ENCODE measurements at places on chromosomes 1 and 21.

GRCh38 chr1:201606096-201606495 is 67.2 kb downstream of the NAV1 start:
- no peak for DNase-seq

DNA sequence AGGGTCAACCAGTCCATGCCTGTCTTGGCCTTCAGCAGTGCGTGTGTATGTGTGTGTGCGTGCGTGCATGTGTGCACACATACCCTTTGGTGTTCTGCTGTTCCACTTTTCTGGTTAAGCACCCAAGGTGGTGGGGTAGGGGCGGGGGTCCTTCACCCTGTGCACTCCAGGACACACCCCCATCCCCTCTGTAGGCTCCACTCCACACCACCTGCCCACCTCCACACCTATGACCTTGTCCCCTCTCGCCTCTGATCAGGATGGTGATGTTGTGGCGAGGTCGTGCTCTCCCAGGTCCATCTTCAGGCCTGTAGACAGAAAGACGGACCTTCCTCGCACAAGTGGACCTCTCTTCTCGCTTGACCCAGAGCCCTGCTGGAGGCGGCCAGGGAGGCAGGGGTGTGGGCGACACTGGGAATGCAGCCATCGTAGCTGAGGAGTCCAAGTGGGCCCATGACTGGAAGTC is 44.6 kb downstream of the WDR4 start:
- DNase-seq, result no peak

- DNase-seq, result no peak
These were observed 5.2 kb upstream of the KRTAP19-8 start for GRCh38 chr21:31043471-31043870.

- no peak for DNase-seq
These were observed 12.8 kb downstream of the LRP8 start for GRCh38 chr1:53315046-53315445.

DNA sequence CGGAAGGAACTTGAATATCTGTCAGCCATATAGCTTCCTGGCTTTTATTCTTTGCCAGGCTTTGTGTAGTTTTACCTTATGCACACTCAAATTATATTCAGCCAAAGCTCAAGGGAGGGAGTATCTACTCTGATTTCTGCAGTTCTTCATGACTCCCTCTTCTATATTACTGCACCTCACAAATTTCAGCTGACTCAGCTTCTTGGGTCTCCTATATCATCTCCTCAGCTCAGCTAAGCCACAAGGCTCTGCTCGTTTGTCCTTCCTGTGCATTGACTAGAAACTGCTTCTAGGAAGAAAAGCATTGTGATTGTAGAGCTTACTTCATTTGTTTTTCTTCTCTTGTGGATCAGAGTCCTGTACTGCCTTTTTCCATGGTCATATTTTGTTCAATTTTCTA is 37.4 kb downstream of the BTBD8 start:
- no peak for DNase-seq

- no peak for DNase-seq
These were observed 12.9 kb upstream of the BCL10 start for GRCh38 chr1:85289207-85289847.

- DNase-seq, result no peak
These were observed 88.2 kb downstream of the PAPPA2 start for GRCh38 chr1:176551146-176551545.

DNA sequence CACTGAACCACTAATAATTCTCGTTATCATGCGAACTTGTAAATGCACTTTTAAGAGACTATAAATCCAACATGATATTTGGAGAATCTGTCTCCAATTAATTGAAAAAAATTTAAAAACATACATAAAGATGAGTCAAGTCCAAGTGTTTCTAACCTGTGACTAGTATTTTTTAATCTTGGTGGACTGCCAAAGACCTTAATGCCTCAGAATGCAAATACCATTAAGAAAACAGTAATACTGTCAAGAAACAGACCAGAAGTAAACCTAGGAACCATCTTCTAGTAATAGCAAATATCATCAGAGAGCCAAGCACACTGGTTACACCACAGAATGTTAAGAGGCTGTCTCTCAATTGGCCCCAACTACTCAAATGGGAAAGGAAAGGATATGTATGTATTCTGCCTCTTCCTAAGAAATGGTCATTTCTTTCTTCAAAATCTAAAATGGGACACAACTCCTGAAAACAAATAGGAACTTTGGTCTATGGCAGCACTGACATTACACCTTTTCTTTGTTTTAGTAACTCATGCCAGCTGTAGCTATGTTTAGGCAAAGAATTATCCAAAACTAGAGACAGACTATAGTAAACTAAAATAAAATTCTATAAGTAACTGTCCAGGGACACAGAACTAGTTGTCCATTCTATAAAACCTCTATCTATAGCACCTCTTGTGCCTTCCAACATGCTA is 15.8 kb downstream of the SCYL3 start:
- no peak for DNase-seq

GRCh38 chr21:25462517-25462971 is 144.7 kb downstream of the MRPL39 start:
- DNase-seq, result no peak

- no peak for DNase-seq
These were observed 159.6 kb downstream of the CLEC20A start for GRCh38 chr1:178337091-178337706.

GRCh38 chr1:227942021-227942715 is 5.6 kb downstream of the WNT9A start:
- DNase-seq, result no peak

DNA sequence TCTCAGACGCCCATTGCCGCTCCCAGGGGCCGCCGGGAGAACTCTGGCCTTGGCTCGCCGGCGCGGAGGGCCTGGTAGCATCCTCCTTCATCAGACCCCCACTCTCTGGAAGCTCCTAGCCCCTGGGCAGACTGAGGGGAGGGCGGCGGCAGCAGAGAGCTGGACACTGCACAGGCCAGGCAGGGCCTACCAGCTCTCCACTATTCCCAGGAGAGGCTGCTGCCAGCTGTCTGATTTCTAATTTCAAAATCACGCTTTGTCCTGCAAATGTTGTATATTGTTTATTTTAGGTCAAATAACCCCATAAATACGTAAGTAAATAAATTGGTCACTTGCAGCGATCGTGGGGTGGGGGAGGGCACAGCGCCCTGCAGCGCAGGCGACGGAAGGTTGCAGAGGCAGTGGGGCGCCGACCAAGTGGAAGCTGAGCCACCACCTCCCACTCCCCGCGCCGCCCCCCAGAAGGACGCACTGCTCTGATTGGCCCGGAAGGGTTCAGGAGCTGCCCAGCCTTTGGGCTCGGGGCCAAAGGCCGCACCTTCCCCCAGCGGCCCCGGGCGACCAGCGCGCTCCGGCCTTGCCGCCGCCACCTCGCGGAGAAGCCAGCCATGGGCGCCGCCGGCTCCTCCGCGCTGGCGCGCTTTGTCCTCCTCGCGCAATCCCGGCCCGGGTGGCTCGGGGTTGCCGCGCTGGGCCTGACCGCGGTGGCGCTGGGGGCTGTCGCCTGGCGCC is at the start of gene MTARC1:
Gene MTARC1 (plus strand): TSS at position 577 of the 732 bp plus-strand sequence. CDS start 32 bp downstream, at position 609.
- no peak for DNase-seq

DNA sequence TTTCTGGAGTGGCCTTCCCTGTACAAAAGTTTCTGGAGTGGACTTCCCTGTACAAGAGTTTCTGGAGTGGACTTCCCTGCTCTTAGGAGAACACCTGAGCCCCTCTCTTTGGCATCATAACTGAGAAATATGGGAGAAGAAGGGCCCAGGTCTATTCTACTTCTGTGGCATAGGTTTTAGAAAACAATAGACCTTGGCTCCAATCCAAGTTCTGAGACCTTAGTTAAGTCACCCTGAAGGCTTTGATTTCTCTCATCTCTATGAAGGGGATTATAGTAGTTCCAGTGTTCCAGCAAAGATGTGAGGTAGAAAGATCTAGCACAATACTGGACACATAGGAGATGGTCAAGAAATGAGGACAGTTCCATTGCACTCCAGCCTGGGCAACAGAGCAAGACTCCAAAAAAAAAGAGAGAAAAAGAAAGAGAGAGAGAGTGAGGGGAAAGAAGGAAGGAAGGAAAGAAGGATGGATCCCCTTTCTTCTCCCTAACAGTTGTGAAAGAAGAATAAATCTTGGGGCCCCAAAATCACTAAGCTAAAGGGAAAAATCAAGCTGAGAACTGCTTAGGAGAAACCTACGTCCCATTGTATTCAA is 13.3 kb upstream of the EIF4G3 start:
- no peak for DNase-seq

- no peak for DNase-seq
These were observed 303.8 kb upstream of the LRRC7 start for GRCh38 chr1:69263921-69264391.

GRCh38 chr21:44337941-44338895 is 972 bp downstream of the CFAP410 start:
- no peak for DNase-seq

DNA sequence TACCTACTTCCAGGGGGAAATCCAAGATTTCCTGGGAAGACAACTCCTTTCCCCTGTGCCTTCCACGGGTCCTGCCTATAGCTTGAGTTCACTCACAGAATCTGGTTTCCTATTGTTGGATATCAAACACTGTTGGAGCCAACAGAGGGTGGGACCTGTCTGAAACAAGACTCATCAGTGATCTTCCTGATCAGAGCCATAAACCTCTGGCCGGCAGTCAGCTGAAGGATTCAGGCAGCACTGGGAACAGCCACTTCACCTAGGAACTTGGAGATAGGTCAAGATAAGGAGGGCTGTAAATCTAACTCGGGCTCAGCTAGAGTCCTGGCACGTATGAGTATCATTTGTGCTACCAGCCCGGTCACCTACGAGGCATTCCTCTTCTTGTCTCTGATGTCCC is 23.3 kb downstream of the SH3BP5L start:
- no peak for DNase-seq

- no peak for DNase-seq
These were observed 15.7 kb downstream of the LAMC1 start for GRCh38 chr1:183038913-183039312.

DNA sequence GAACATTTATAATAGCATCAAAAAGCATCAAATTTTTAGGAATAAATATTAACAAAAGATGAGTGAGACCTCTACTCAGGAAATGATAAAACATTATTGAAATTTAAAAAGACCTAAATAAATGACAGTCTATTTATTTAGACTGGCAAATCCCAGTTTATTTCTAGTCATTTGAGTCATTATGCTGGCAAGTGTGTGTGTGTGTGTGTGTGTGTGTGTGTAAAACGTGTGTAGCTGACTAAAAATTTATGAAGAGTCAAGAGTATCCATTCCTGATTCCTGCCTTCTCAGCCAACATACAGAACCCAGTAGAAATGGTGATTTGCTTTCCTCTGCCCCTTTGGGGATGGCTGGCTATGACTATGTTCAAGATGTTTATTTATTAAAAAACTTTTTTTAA is 46.2 kb downstream of the OSBPL9 start:
- no peak for DNase-seq

GRCh38 chr1:42017259-42017658 is 98.5 kb upstream of the HIVEP3 start:
- no peak for DNase-seq

DNA sequence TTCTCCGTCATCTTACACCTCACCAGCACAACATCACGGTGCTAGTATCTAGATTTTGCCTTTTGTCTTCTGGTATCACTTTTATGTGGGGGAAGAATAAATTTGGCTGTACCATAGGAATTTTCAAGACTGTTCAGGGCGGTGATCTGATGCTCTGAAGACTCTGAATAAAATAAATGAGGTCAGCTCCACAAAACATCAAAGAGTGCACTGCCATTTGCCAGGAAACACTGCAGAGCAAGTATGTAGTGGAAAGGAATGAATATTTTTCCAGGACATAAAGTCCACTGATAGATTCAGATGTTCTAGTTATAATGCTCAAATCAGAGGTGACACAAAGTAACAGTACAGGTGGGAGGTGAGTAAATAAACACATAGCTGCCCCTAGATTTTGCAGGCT is 56.3 kb downstream of the ZP4 start:
- DNase-seq, result no peak

- DNase-seq, result no peak
These were observed 80.4 kb downstream of the ITPKB start for GRCh38 chr1:226658546-226659125.

GRCh38 chr1:64484651-64485050 is 14.7 kb downstream of the CACHD1 start:
- no peak for DNase-seq
